ENCODE measurements at places on chromosomes 5 and 9. TPM values are rescaled to one million over a fixed set of nuclear protein-coding genes. Genes with fewer than 3 reads are reported as not detected.

PLK2 gene
- total RNA-seq: 7.8 TPM

NR4A3 gene
- 4.1 TPM for total RNA-seq

MARCOL gene
- total RNA-seq: not detected

CATSPER3 gene
- 0.54 TPM for total RNA-seq

GNA14 gene
- total RNA-seq: 0.32 TPM

BAG1 gene
- total RNA-seq: 92.5 TPM

FAM163B gene
- 0.51 TPM for total RNA-seq
